Astrocyte of the hippocampus (primary cell): ENCODE measurements at places on chromosomes 7 and 10.
A peak's percentile ranks its signal among the peaks of the same experiment; 100 is the strongest.

DNA sequence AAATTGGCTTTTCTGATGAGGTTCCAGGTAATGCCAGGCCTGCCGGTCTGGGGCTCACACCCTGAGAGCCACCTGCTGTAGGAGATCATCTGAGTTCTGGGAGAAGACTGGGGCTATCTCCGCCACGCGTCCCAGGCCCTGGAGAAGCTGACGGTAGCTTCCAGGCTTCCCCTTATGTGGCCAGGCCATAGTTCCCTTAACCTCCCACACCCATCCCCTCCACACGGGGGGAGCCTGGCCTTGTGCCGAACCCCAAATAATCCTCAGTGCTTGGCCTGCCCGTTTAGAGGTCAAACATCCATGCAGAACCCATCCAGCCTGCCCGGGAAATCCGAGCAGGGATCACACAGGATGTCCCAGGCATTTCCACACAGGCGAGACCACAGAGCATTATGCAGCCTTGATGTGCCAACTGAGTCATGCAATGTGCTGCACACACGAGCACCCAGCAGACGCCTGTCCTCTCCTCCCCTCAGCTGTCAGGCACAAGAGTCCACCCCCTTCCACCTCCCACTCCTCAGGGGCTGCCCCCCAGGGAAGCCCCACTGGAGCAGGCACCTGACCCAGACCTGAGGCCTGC lies 176.2 kb downstream of the PRKAG2 start:
- DNase-seq, result peak; percentile 77

- peak; percentile 86 for DNase-seq
These were observed 125.9 kb upstream of the PPIF start for GRCh38 chr10:79221110-79222051.

DNA sequence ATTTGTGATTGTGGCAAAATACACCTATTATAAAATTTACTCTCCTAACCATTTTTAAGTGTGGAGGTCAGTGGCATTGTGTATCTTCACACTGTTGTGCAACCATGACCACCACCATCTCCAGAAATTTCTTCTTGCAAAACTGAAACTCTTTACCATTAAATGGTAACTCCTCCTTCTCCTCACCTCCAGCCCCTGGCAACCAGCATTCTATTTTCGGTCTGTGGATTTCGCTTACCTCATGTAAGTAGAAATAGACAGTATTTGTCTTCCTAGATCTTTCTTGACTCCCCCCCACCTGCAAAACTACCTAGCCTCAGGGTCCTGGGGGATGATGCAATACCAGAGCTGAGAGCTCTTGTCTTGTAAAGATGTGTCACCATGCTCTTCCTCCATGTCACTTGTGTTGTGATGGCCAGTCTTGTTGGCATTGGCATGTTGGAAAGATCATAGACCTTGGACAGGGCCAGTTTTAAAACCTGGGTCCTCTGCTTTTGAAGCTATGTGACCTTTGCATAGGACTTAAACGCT lies 71.1 kb upstream of the EMX2 start:
- no peak for DNase-seq

DNA sequence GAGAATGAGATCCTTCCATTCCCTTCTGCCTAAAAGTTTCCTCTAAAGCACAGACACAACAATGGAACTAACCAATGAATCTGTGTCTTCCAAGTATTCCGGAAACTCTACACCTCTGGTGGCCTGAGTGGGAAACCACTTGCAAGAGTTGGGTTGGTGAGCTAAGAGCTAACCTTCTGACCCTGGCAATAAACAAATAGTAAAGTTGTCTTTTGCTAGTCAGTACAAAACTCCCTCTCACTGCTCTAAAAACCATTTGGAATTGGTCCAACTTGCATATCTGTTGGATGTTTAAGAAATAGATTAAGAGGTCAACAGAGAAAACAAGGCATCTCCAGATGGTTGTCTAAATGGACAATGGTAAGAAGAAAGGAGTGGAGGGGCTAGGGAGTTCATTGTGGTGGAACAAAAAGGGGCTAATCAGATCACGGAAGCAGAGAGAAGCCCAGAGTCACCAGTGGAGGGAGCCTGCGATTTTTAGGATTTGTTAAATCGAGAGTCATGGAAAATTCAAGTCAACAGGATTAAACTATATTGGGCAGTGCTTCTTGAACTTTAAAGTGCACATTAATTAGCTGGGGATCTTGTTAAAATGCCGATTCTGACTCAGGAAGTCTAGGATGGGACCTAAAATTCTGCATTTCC lies 192.3 kb downstream of the EVX1 start:
- DNase-seq, result no peak

- peak; percentile 75 for DNase-seq
These were observed 188.5 kb upstream of the BMPER start for GRCh38 chr7:33716581-33717477.

DNA sequence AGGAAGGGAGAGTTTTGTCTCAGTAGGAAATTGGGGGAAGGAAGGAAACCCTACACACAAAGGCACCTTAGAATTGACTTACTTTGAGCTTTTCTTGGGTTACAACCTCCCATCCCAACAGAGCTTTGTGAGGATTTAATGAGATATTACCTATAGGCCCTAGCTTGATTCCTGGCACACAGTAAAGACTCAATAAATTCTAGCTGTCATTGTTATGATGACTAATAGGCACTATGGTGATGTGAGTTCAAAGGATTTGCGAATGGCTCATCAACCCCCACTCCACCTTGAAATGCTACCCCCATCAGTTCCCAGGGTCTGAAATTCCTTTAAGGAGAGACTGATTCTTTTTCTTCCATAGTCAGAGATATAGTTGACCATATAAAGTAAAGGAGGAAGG lies 67.9 kb upstream of the SMNDC1 start:
- DNase-seq, result peak; percentile 33

- peak; percentile 97 for DNase-seq
These were observed 14.4 kb downstream of the DENND2A start for GRCh38 chr7:140625908-140626868.

GRCh38 chr7:15652776-15653290 lies 33.6 kb downstream of the MEOX2 start:
- no peak for DNase-seq

- DNase-seq, result no peak
These were observed 66.0 kb downstream of the IPMK start for GRCh38 chr10:58201704-58202103.

DNA sequence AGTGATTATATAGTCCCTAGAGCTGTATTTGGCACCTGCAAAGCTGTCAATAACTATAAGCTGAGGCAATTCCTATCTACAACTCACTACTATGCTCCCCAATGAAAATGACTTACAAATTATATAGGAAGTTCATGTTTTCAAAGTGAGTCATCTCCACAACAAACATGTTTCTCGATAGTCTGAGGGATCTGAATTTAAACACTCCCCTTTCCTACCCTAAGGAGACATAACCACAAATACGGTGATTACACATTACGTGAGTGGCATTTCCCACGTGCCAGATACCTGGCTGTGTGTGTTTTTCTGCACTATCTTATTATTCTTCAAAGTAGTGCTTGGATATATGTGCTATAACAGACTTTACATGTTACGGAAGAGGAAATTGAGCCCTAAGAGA lies 122.5 kb upstream of the C1QL3 start:
- DNase-seq, result peak; percentile 30

DNA sequence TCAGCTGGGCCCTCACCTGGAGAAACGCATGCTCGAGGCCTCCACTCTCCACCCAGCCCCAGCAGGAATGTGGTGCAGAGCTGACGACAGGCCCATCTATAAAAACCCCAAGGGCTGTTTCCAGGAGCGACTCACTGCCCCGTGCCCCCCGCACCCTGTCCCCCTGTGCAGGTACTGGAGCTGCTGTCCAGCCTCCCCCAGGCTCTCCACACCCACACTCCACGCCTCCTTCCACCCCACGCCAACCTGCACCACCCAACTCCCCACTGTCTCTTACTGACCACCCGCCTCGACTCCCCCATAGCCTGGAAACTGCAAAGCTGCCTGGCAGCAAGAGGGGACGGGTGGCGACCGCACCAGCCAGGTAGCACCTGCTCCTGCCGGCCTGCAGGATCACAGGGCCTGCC lies 43.3 kb downstream of the DIP2C start:
- DNase-seq, result no peak

- DNase-seq, result peak; percentile 46
These were observed 138.9 kb upstream of the PTN start for GRCh38 chr7:137482466-137482865.

- DNase-seq, result peak; percentile 8
These were observed 1048.8 kb downstream of the GATA3 start for GRCh38 chr10:9103301-9103700.

GRCh38 chr10:36280890-36281499 lies 638.9 kb upstream of the FZD8 start:
- no peak for DNase-seq

DNA sequence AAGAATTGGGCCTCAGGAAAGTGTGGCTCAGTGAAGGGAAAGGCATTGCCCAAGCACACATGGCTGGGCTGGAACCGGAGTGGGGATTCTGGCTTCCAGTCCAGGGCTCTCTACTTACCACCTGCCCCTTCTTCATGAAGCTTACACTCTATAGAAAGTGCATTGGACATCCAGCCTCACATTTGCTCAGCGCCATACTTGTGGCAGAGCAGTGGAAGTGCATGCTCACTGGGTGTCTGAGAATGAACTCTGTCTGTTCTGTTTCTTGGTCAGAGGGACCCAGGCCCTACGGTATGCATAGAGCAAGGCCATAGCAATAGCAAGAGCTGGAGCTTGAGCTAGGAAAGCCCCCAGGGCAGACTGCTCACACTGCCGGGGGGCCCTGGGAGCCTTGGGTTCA lies 1253.5 kb downstream of the TYW1 start:
- DNase-seq, result no peak

- DNase-seq, result peak; percentile 55
These were observed 650 bp downstream of the UBE2D1 start for GRCh38 chr10:58335306-58336005.

GRCh38 chr7:15213093-15213492 lies 310.5 kb upstream of the DGKB start:
- DNase-seq, result no peak

DNA sequence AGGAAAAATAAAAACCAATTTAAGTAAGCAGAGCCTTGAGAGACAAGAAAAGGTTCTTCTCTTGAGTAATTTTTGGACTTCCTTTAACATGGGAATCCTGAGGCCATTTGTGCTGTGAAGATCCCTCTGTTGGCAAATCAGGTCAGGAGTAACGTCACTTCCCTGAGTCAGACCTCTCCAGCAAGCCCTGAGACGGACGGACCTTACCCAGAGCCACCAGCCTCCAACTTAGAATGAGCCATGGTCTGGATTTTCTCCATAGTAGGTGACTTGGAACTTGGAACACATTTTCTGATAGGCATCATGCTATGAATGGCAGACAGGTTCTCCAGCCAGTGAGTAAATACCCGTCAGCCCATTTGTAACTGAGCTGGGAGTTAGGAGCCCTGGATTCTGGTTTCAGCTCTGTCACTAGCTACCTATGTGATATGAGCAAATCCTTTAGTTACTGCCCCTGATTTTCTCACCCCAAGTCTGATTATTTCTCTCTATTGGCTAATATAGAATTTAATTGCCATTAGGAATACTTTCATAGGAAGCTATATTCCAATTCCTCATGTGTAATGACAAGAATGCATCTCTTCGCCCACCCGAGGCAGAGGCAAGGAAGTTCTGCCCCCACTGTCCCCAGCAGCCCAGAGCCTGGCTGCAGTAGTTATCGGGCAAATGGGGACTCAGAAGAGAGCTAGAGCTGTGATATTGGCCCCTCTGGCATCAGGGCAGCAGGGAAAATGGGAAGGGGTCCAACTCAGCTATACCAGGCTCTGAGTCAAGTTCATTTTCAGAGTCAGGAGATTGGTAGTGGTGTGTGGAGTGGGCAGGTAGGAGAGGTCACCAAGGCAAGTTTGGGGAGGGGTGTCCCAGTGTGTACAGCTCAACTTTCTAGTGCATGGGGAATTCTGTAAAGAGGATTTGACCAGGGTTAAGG lies 153.7 kb upstream of the AGK start:
- no peak for DNase-seq

DNA sequence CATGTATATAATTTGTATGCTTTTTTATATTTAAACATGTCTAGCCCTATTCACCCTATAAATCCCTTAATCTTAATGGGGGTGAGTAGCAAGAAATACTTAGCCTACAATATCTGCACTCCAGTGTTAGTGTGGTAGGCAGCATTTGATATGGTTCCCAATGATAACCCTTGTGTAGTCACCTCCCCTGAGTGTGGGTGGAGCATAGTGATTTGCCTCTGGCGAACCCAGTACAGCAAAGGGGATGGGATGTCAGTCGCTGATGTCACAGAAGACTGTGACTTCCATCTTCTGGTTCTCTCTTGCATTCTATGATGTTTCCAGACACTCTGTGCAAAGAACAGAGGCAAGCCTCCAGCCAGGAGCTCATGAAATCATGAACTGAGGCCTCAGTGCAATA lies 211.2 kb downstream of the CRPPA start:
- DNase-seq, result no peak

DNA sequence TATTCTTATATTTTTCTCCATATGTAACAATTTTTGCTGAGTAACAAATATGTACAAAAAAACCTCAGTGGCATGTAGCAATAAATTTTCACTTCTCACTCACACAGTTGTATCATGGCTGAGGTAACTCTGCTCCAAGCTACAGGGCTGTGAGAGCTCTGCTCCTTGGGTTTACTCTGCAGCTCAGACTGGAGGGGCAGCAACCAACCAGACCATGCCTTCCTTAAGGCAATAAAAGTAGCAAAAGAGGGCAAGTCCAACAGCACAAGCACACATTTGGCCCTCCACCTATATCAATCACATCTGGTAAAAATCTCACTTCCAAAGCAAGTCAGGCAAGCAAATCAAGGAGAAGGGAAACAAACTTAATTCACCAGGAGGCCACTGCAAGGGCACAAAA lies 102.9 kb downstream of the CRPPA start:
- no peak for DNase-seq

DNA sequence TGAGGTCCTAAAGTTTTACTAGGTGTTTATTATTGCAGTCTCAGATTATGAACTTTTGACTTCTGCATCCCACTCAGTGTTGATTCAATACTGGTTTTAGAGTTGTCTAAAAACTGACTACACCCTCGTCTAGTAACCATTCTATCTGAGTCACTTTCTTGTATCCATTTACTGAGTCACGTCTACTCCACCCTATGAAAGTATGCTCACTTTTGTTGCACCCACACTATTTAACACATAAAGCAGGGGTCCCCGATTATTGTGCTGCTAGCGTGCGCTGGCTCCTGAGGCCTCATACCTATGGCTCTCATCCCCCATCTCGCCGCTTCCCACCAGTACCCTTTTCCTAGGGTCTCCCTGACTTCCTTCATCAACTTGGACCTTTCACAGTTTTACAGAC lies 2.0 kb downstream of the SAMD9 start:
- no peak for DNase-seq

DNA sequence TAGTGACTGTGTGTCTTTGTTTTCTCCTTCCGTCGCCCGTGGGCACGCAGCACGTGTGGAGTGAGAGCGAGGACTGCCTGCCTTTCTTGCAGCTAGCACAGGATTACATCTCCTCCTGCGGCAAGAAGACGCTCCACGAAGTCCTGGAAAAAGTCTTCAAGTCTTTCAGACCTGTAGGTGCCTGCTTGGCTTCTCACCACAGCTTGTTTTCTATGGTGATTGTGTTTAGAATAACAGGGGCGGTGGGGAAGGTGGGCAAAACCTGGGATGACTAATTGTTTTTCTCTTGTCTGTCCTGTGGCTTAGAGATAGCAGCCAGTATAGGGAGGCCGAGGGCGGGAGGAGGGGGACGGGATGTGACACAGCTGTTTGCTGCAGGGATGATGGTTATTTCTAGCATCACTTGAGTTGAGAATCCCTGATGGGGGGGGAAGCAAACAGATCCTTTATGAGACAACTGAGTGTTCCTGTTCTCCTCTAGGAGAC lies 11.4 kb downstream of the MTURN start:
- DNase-seq, result no peak
